ENCODE measurements at places on chromosomes 6 and 20. TPM values are rescaled to one million over a fixed set of nuclear protein-coding genes. Genes with fewer than 3 reads are reported as not detected.

GRCh38 chr6:17476511-17476910 is 83.1 kb downstream of the CAP2 start:
- no peak overlapping the region for H3K4me3 ChIP-seq
- no peaks in the 10 kb centered on the region for H3K27me3 ChIP-seq
- DNase-seq, result no peak
- no peak overlapping the region for H3K27ac ChIP-seq

The GMPR gene
- total RNA-seq, result 3.8 TPM

DNA sequence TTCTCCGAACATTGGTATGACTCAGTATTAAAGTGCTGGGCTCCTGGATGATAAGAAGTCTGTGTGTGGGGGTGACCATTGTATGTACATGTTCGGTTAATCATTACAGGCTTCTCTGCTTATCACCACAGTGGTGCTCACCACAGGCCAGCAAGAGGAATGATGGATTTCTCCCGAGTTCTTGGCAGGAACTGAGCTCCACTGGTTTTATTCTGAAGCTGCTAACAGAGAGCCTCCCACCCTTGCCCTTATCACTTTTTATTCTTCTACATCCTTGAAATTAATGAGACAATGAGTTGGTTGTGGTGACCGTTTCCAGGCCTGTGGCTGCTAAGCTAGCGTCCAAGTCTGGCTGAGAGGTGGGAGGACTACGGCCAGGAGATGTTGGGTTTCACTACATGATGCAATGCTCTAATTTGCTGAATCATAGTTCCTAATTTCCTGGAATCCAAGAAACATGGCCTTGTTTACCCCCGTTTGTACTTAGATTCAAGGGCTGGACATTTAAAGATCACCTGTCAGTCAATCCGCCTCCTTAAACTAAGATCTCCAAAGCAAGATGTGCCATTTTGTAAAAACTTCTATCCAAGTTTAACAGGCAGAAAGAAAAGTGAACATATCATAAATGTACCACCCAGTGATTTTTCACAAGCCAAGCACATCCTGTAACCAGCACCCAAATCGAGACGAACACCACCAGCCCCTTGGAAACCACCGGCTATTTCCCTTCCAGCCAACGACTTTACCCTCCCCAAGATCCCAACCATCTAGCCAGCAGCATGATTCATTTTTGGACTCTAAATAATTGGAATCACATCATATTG is 172.5 kb downstream of the FOXA2 start:
- H3K27me3 ChIP-seq, result no peaks in the 10 kb centered on the region
- no peaks in the 10 kb centered on the region for H3K36me3 ChIP-seq
- H3K4me1 ChIP-seq, result peaks cover 4% of the 10 kb centered on the region
- no peak overlapping the region for H3K27ac ChIP-seq
- H3K4me3 ChIP-seq, result no peak overlapping the region

The SIRPG gene
- not detected for total RNA-seq

DNA sequence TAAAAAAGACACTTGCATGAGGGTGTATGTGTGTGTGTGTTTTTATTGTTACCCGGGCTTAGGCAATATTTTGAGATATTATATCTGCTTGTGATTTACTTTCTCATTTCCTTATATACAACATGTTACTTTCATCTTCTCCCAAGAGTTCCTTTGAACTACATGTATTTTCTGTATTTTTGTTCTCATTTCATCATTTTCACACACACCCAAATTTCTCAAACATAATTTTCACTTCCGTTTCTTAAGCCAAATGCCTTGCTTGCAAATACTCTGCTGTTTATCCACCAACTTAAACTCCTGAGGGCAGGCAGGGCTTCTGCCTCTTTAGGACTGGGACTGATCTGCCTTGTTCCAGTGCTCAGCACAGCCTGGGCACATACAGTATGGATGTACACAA is 69.3 kb upstream of the FYN start:
- H3K27me3 ChIP-seq, result no peaks in the 10 kb centered on the region
- no peak overlapping the region for H3K27ac ChIP-seq
- no peak overlapping the region for H3K4me3 ChIP-seq
- DNase-seq, result no peak

GRCh38 chr20:55070001-55070400 is 594.6 kb downstream of the DOK5 start:
- no peak for DNase-seq
- H3K4me3 ChIP-seq, result no peak overlapping the region
- H3K27me3 ChIP-seq, result no peaks in the 10 kb centered on the region
- H3K36me3 ChIP-seq, result no peaks in the 10 kb centered on the region

- no peak overlapping the region for H3K4me3 ChIP-seq
- H3K36me3 ChIP-seq, result no peaks in the 10 kb centered on the region
- no peaks in the 10 kb centered on the region for H3K27me3 ChIP-seq
- no peak overlapping the region for H3K27ac ChIP-seq
Measured at GRCh38 chr6:117502580-117502979, 20.1 kb downstream of the DCBLD1 start.

Measured in thyroid gland (tissue), 4 donors.